Substantia nigra (tissue), 51 donors: ENCODE measurements at places on chromosomes 12 and 14.

GRCh38 chr14:100587086-100587762 is at the start of gene BEGAIN:
TSS of gene BEGAIN (minus strand) at chr14:100587417. CDS start at chr14:100587290, 127 bp downstream.
- no peak for DNase-seq

DNA sequence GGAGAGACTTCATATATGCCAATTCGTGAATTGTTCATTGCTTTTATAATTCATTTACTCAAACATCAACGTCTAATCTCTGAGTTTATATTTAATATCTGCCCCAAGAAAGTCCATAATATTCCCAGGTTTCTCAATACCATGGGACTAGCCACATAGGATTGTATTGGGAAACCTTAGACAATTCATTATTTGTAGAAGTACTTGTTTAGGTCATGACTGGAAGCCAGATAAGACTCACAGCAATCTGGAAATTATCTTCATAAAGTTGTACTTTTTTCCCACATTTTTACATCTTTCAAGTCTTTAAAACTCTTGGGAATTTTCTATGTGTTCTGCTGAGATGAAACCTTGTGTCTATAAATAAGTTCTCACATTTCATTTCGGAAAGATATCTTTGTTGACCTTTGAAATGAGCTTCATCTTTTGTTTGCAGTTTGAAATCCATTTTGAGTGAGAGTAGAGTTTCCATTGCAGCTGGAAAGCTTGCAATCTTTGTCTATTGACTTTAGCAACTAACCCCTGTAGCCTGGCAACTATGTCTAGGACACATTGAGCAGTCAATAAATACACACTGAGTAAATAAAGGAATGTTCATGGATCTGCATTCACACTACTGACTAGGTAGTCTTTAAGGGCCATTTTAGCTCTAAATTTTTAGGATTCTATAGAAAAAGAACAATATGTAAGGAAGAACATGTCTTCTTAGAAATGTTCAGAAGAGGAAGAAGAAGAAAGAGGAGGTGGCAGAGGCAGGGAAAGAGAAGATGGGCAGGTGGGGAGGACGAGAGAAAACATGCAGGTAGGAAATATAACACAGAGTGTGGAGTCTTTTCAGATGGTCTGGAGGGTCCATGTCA is 154.4 kb downstream of the LRIG3 start:
- no peak for DNase-seq

DNA sequence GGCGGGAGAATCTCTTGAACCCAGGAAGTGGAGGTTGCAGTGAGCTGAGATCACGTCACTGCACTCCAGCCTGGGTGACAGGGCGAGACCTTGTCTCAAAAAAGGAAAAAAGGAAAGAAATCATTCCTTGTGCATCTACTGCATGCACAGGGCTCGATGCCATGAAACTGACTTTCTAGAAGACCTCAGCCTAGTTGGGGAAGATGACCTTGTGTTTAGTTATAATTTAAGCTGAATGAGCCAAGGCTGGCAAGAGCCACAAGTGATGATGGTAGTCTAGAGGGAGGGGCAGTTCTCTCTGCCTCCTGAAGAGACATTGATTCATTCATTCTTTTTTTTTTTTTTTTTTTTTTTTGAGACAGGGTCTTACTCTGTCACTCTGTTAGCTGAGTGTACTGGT is 24.2 kb downstream of the ACACB start:
- no peak for DNase-seq

- no peak for DNase-seq
These were observed 132.7 kb downstream of the PPFIA2 start for GRCh38 chr12:81626406-81626805.

- no peak for DNase-seq
These were observed 22.5 kb downstream of the EML1 start for GRCh38 chr14:99815696-99816095.

DNA sequence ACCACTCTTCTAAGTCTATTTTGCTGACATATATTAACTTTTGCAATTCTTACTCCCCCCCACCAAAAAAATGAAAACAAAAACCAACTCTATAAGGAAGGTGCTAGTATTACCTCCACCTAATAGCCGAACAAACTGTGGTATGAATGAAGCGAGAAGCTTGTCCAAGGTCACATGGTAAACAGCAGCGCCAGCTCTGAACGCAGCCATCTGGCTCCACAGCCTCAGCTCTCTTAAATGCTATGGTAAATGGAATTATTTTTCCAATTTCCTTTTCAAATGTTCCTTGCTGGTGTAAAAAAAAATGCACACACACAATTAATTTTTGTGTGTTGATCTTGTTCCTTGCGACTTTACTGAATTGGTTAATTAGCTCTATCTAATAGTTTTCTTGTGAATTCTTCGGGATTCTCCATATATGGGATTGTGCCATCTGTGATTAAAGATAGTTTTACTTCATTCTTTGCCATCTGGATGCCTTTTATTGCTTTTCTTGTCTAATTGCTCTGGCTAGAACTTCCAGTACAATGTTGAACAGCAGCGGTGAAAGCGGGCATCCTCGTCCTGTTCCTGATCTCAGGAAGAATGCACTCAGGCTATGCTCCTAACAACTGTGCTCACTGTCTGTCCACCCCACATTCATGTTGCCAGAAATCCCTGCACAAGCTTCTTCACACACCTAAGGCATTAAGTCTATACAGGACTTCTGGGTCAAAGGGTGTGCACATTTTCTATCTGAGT is 10.7 kb upstream of the C12orf76 start:
- DNase-seq: no peak

DNA sequence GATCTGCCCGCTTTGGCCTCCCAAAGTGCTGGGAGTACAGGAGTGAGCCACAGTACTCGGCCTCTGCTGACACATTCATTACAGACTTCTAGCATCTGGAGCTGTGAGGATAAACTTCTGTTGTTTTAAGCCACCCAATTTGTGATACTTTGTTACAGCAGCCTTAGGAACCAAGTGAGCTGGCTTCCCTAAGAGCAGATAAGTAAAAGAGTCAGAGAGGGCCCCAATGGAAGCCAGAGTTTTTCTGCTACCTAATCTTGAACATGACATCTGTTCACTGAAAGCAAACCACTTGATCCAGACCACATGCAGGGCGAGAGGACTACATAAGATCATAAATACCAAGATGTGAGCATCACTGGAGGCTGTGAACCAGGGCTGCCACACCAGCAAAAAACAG is 3.7 kb upstream of the MAPKAPK5 start:
- no peak for DNase-seq

- no peak for DNase-seq
These were observed 16.1 kb upstream of the IFNG start for GRCh38 chr12:68175557-68176061.

DNA sequence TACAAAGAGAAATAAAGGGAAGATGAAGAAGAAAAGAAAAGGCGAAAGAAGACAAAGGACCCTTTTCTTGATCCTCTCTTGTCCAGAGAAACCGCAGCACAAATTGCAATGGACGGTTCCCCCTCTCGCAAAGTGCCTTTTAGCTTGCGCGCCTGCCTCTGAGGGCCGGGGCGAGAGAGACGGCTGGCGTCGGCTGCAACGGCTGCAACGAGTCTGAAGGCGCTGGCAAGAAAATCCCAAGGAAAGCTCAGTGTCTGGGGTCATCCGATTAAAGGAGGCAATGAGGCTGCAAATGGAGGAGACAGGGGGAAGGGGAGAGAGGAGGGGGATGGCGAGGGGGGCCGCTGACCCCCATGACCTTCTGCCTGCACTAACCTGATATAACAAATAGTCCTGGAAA is 671.5 kb downstream of the MED13L start:
- DNase-seq: no peak

- no peak for DNase-seq
These were observed 20.0 kb upstream of the HHIPL1 start for GRCh38 chr14:99624971-99625370.

GRCh38 chr14:99128185-99128584 is 143.8 kb downstream of the BCL11B start:
- DNase-seq: no peak

DNA sequence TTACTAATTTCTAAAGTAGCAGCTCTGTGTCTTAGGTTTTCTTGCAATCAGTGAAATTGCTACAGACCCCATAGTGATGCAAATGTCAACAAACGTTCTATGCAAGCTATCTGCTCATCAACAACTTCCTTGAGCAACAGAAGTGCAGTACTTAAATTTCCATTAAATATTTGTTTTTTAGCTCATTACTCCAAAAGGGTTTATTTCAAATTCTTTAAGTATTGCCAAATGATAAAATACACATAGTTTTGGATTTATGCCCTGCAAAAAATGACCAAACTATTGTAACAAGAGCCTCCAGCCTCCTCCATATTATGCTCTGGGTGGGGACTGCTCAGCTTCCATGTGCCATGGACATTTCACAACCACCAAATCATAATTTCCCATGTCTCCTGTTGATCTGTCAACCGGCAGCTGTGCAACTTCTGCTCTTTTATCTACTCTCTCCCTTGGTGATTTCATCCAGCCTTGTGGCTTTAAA is 4.4 kb downstream of the BDKRB1 start:
- no peak for DNase-seq

GRCh38 chr14:21024585-21025370 is at the start of gene NDRG2:
TSS of gene NDRG2 (minus strand) at chr14:21025061. CDS start at chr14:21023315, 1,746 bp downstream.
- peak; percentile 85 for DNase-seq

DNA sequence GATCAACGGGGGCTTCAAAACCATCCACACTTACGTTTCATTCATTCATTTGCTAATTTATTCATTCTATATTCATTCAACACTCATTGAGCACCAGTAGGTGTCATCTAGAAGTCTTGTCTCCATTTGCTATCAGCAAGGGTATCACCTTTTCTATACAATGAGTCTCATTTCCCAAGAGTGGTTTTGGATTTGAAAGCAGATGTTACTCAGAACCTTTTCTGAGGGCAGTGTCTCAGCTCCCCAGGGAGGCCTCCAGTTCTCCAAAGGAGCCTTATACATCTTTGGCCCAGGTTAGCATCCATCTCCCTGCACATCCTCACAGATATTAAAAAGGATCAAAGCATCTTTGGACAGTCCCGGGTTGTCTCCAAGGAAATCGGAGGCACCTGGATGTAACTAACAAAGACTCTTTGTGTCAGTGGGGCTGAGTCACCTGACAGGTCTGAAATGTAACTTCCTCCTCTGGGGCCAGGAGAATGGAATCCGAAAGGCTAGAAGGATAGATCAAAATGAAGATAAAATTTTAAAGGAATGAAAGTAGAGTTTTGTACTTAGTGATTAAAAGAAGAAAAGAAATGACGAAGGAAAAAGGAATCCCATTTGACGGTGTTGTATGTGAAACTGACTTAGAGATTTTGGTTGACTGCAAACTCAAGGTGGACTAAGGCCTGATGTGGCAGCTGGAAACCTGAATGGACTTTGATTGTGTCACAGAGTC is 103.0 kb downstream of the VCPKMT start:
- no peak for DNase-seq

- DNase-seq: no peak
These were observed 329.6 kb downstream of the ZFP36L1 start for GRCh38 chr14:68463299-68463698.

DNA sequence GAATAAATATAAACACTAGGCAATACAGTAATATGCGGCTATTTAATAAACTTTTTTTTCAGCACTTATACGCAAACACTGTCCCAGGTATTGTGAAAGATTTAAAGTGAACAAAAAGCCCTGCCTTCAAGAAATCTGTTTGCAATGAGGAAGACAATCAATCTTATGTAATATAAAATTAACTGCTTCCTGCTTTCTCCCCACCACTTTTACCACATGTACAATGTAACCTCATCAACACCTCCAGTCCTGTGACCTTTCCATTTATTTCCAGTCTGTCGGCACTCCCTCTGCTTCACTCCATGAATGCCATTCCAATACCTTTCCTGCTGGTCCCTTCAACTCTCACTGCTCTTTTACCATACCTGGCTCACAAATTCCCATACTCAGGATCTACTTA is 10.5 kb downstream of the SNX6 start:
- DNase-seq: no peak

DNA sequence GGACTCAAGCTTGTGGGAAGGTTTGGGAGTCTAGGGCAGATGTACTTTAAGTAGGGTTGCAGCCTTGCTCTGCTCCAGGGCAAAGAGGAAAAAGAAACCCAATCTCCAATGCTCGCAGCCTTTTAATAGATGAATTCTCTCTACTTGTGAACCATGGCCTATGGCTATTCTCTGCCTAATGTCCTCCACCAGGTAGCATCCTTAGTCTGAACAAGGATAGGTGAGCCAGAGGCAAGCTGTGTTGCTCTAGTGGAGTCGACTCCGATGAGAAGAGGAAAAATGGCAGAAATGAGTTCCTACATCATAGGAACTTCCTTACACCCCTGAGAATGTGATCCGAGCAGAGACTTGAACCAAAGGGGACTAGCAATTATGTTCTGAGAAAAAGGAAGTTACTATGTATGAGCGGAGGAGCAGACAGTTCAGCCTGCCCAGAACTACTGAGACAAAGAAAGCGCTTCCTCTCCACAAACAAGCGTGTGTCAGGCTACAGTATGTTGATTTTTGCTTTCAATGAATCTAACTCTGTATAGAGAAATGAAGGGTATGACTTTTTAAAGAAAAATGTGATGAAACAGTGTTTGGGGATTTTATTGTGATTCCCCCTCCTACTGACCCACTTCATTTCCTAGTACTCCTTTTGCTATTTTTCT is 153.6 kb upstream of the ARID2 start:
- no peak for DNase-seq

GRCh38 chr14:79967453-79967852 is 243.9 kb downstream of the DIO2 start:
- no peak for DNase-seq

DNA sequence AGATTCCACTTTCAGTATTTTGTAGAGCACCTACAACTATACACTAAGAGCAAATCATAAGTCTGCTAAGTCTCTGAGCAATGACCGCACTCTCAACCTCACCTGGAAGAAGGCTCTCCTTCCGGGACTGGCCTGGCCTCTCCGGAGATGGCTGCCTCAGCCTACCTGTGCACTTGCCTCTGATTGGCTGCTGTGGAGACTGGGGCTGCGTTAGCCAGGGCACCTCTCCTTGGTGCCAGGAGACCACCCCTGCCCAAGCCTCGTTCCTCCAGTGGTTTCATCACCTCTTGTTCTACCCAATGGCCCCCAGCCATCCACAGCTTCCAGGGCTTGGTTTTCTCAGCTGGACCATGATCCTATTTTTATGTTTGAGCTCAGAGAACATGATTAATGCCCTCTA is 64.7 kb upstream of the JDP2 start:
- no peak for DNase-seq

GRCh38 chr12:14938301-14938700 is at the start of gene ERP27:
TSS of gene ERP27 (minus strand) at chr12:14938537. CDS start at chr12:14938508, 29 bp downstream.
- no peak for DNase-seq

GRCh38 chr14:54317391-54317790 is 79.4 kb upstream of the CDKN3 start:
- no peak for DNase-seq

GRCh38 chr14:100012478-100013327 is 52.5 kb upstream of the EVL start:
- DNase-seq: no peak
